HCT116 (cell line): ENCODE measurements at places on chromosomes 3 and 15. TPM values are rescaled to one million over a fixed set of nuclear protein-coding genes. Genes with fewer than 3 reads are reported as not detected.

GRCh38 chr3:28286595-28286994 lies 45.2 kb downstream of the CMC1 start:
- H3K4me3 ChIP-seq: no peak overlapping the region
- DNase-seq: peak; percentile 18
- H3K27ac ChIP-seq: no peak overlapping the region
- no peaks in the 10 kb centered on the region for H3K27me3 ChIP-seq
- H3K36me3 ChIP-seq: no peaks in the 10 kb centered on the region
- H3K4me1 ChIP-seq: no peaks in the 10 kb centered on the region

- H3K4me3 ChIP-seq: no peak overlapping the region
- DNase-seq: no peak
- H3K27me3 ChIP-seq: no peaks in the 10 kb centered on the region
- H3K4me1 ChIP-seq: no peaks in the 10 kb centered on the region
- H3K27ac ChIP-seq: no peak overlapping the region
Measured at GRCh38 chr15:52649686-52650085, 29.5 kb downstream of the ATOSA start.

DNA sequence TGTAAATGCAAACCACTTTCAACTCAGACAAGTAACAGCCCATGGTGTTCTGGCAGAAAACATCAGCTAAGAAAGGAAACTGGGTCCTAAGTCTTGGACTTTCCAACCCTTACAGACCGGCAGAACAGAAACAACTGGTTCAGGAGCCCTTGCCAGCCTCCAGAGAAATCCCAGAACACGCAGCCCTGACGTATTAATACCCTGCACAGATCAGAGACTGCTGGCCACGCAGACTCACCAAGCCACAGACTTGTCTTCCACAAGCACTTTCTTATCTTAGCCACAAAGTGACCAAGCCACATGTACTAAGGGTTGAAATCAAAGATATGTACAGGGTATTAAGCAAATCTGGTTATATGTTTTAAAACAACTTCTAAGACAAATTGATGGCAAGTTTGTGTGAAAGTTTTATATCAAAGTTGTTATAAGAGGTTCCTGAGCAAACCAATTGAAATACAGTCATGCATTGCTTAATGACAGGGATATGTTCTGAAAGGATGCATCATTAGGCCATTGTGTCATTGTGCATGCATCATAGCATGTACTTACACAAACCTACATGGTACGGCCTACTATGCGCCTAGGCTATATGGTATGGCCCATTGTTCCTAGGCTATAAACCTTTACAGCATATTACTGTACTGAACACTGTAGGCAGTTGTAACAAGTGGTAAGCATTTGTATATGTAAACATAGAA lies 36.8 kb downstream of the BTD start:
- H3K27ac ChIP-seq: no peak overlapping the region
- H3K36me3 ChIP-seq: no peaks in the 10 kb centered on the region
- no peak for DNase-seq
- peaks cover 20% of the 10 kb centered on the region for H3K4me1 ChIP-seq

DNA sequence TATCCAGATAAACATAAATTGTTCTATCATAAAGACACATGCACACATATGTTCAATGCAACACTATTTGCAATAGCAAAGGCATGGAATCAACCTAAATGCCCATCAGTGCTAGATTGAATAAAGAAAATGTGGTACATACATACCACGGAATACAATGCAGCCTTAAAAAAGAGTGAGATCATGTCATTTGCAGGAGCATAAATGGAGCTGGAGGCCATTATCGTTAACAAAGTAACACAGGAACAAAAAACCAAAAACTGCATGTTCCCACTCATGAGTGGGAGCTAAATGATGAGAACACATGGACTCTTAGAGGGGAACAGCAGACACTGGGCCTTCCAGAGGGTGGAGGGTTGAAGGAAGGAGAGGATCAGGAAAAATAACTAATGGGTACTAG lies 79.2 kb downstream of the SH3GL3 start:
- no peak overlapping the region for H3K27ac ChIP-seq
- no peak for DNase-seq
- H3K4me1 ChIP-seq: no peaks in the 10 kb centered on the region
- peaks cover 15% of the 10 kb centered on the region; the same call in 1 of the 2 replicates for H3K27me3 ChIP-seq
- no peaks in the 10 kb centered on the region for H3K36me3 ChIP-seq
- H3K4me3 ChIP-seq: no peak overlapping the region

- H3K27ac ChIP-seq: no peak overlapping the region
- H3K4me3 ChIP-seq: no peak overlapping the region
- no peak for DNase-seq
- H3K27me3 ChIP-seq: no peaks in the 10 kb centered on the region
Measured at GRCh38 chr15:54803987-54804386, 392.8 kb downstream of the RSL24D1 start.

- H3K4me3 ChIP-seq: peak overlapping the region; percentile 72
- no peaks in the 10 kb centered on the region for H3K27me3 ChIP-seq
- H3K36me3 ChIP-seq: 0 out of 2 replicates have a peak, but pooled peaks cover 3% of the 10 kb centered on the region
- H3K27ac ChIP-seq: peak overlapping the region; percentile 96
- no peak for DNase-seq
Measured at GRCh38 chr15:68817304-68818065, 3.2 kb downstream of the ANP32A start.

DNA sequence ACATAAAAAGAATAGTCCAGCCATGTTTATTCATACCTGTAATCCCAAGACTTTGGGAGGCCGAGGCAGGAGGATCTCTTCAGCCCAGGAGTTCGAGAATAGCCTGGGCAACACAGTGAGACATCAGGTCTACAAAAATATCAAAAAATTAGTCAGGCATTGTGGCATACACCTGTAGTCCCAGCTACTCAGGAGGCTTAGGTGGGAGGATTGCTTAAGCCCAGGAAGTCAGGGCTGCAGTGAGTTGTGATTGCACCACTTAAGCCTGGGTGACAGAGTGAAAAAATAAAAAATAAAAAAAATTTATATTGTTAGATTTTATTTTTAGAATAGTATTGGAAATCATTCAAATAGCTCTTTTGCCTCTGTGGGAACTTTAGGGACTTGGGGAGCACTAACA lies 12.8 kb upstream of the TM4SF1 start:
- H3K36me3 ChIP-seq: 0 out of 2 replicates have a peak, but pooled peaks cover 5% of the 10 kb centered on the region
- H3K4me1 ChIP-seq: peaks cover 55% of the 10 kb centered on the region
- H3K27ac ChIP-seq: no peak overlapping the region
- no peak overlapping the region for H3K4me3 ChIP-seq

DNA sequence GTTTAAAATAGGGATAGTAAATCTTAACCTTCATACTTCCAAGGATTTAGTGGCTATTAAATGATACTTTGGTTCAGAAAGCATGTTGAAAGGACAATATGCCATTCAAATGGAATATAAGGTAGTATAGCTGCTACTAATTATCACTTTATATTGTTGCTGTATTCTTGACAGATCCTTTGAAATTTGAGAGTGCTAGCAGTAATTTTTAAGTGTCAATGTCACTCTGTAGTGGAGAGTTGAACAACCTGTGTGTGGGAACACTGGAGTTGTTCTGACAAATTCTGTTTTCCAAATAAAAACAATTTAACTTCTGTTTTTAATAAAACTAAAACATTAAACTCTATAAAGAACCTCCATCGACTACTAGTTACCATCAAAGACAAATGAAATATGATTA lies 565.7 kb downstream of the FGF12 start:
- no peak overlapping the region for H3K4me3 ChIP-seq
- no peak for DNase-seq
- no peaks in the 10 kb centered on the region for H3K36me3 ChIP-seq
- H3K27me3 ChIP-seq: peaks cover 12% of the 10 kb centered on the region; the same call in 1 of the 2 replicates

- H3K27ac ChIP-seq: no peak overlapping the region
- no peak for DNase-seq
- H3K27me3 ChIP-seq: no peaks in the 10 kb centered on the region
- H3K36me3 ChIP-seq: no peaks in the 10 kb centered on the region
- H3K4me1 ChIP-seq: no peaks in the 10 kb centered on the region
- no peak overlapping the region for H3K4me3 ChIP-seq
Measured at GRCh38 chr3:156952011-156952410, 125.9 kb downstream of the LEKR1 start.

DNA sequence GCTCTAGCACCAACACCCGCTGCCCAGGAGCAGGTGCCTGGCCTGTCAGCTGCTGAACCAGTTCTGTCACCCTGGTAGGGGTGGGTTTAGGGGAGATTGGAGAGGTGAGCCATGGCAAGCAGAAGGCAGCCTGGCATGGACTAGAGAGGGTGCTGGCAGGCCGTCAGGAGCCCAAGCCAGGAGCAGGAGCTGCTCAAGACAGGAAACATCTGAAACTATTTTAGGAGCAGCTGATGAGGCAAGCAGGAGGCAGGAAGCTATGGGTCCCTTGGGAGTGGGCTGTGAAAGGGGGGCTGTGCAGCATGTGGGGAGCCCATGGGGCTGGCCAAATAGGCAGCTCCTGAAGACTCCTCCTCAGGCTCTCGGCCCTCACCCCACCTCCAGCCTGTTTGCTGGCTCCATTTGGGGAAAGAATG lies 2.3 kb downstream of the INKA1 start:
- DNase-seq: no peak
- H3K36me3 ChIP-seq: no peaks in the 10 kb centered on the region
- no peak overlapping the region for H3K4me3 ChIP-seq
- H3K27me3 ChIP-seq: no peaks in the 10 kb centered on the region
- no peak overlapping the region for H3K27ac ChIP-seq

DNA sequence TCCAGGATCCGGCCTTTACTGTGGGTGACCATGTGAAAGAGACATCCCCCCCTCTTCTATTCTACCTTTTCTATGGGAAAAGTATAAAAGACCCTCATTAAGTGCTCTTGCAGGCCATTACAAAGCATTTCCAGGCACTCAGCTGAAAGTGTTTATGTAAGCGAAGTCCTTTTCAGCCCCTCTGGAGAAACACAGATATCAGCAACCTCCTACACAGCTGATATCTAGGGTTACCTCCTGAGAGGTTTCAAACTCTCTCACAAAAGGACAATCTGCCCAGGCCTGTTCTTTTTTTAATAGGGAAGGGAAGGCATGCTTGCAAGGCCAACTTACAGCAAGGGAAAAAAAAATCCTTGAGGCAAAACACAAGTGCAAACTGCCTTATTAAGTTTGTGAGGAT lies 12.6 kb downstream of the ETV5 start:
- no peak overlapping the region for H3K4me3 ChIP-seq
- no peak for DNase-seq
- H3K27me3 ChIP-seq: no peaks in the 10 kb centered on the region
- peaks cover 32% of the 10 kb centered on the region for H3K4me1 ChIP-seq

GRCh38 chr3:168884353-168884903 lies 779.1 kb downstream of the MECOM start:
- no peaks in the 10 kb centered on the region for H3K27me3 ChIP-seq
- no peak for DNase-seq
- no peaks in the 10 kb centered on the region for H3K36me3 ChIP-seq
- peaks cover 5% of the 10 kb centered on the region; the same call in 1 of the 2 replicates for H3K4me1 ChIP-seq
- no peak overlapping the region for H3K27ac ChIP-seq

DNA sequence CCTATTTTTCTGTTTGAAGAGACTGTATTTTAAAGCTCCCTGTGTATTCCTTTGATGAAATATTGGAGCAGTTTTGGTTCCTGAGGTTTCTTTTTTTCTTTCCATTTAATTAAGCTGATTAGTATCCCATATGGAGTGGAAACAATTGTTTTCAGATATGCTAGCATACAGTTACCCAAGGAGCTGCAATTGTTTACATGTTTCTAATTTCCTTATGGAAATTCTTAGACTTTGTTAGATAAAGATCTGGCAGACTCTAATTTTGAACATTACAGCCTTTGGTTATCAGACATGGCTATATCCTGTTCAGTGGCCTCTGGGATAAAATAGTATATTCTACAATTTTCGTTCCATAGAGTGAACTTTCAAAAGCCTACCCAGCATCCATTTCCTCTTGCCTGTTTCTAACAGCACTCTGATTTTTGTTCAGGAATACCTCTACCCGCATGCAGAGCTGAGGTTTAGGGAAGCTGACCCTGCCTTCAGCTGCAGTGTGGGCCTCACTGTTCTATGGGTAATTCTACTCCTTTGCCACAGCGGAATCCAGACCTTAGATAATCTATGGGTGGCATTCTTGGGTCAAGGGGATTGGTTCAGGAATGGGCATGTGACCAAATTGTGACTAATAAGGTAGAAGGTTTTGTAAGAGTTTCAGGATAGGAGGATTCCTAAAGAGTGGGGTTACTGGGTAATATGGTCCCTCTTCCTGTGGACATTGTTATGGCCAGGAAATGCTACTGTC lies 161.1 kb upstream of the ANKRD28 start:
- H3K4me3 ChIP-seq: no peak overlapping the region
- DNase-seq: no peak
- H3K27ac ChIP-seq: no peak overlapping the region
- no peaks in the 10 kb centered on the region for H3K36me3 ChIP-seq
- no peaks in the 10 kb centered on the region for H3K27me3 ChIP-seq

DNA sequence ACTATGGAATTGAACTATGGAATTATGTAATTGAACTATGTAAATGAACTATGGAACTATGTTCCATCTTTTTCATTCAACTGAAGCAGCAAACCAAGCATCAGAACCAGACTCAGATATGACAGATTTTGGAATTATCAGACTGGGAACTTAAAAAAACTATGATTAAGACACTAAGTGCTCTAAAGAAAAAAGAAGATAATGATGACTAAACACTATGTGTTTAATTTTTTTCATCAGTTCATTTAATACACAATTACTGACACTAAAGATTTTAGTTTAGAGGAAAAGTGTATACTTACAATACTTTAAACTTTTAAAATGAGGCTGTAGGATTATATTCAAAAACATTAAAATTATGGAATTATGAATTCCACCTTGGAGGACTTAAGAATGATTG lies 15.3 kb downstream of the RFX7 start:
- H3K36me3 ChIP-seq: peaks cover 16% of the 10 kb centered on the region; the same call in 1 of the 2 replicates
- H3K27me3 ChIP-seq: no peaks in the 10 kb centered on the region
- no peak for DNase-seq
- H3K4me1 ChIP-seq: no peaks in the 10 kb centered on the region

DNA sequence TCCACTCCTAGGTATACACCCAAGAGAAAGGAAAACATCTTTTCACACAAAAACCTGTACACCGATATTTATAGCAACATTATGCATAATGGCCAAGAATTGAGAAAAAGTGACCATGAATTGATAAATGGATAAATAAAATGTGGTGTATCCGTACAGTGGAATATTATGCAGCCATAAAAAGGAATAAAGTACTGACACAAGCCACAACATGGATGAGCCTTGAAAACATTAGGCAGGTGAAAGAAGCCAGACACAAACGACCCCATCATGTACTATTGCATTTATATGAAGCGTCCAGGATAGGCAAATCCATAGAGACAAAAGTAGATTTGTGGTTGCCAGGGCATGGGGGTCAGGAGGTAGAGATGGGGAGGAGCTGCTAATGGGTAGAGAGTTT lies 64.2 kb upstream of the SLC6A6 start:
- no peaks in the 10 kb centered on the region for H3K4me1 ChIP-seq
- peaks cover 4% of the 10 kb centered on the region; the same call in 1 of the 2 replicates for H3K27me3 ChIP-seq
- H3K4me3 ChIP-seq: no peak overlapping the region

GRCh38 chr15:67173005-67173404 lies 81.5 kb downstream of the AAGAB start:
- H3K36me3 ChIP-seq: no peaks in the 10 kb centered on the region
- H3K27me3 ChIP-seq: no peaks in the 10 kb centered on the region
- no peak overlapping the region for H3K27ac ChIP-seq

- no peaks in the 10 kb centered on the region for H3K27me3 ChIP-seq
- H3K4me3 ChIP-seq: no peak overlapping the region
- H3K4me1 ChIP-seq: peaks cover 22% of the 10 kb centered on the region
- DNase-seq: peak; percentile 33
- peaks cover 10% of the 10 kb centered on the region; the same call in 1 of the 2 replicates for H3K36me3 ChIP-seq
Measured at GRCh38 chr15:70833861-70834765, 19.8 kb downstream of the LARP6 start.

CHRD gene
- total RNA-seq: 8.0 TPM

PPIP5K1 gene
- 62.4 TPM for total RNA-seq

ZBED2 gene
- total RNA-seq: 16.1 TPM

RTP3 gene
- total RNA-seq: not detected

HLTF gene
- 73.4 TPM for total RNA-seq

ANKRD63 gene
- total RNA-seq: 0.89 TPM

ZIC1 gene
- not detected for total RNA-seq

ACTC1 gene
- total RNA-seq: not detected

GPR15 gene
- total RNA-seq: 1.1 TPM

TBL1XR1 gene
- total RNA-seq: 180 TPM
